ENCODE measurements at places on chromosomes 1 and 21.

GRCh38 chr1:158019171-158019868 lies 25.9 kb downstream of the KIRREL1 start:
- DNase-seq = no peak

DNA sequence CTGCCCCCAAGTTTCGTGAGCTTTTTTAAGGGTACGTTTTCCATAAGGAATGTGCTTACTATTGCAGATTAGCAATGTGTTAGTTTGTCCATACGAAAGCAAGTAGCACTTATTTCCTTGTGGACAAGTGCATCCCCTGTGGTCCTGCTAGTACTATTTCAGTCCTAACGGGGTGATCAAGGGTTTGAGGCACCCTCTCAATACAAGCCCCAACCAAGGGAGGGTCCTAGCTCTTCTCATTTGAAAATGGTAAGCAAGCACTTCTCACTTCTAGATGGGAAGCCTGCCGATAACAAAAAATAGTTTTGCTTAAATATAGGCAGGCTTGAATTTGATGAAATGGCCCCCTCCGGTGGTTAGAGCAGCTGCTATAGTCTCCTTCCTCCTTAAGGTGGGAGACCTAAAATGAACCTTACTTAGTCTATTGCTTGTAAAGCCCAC lies 64.0 kb upstream of the HMCN1 start:
- peak; percentile 15 for DNase-seq

DNA sequence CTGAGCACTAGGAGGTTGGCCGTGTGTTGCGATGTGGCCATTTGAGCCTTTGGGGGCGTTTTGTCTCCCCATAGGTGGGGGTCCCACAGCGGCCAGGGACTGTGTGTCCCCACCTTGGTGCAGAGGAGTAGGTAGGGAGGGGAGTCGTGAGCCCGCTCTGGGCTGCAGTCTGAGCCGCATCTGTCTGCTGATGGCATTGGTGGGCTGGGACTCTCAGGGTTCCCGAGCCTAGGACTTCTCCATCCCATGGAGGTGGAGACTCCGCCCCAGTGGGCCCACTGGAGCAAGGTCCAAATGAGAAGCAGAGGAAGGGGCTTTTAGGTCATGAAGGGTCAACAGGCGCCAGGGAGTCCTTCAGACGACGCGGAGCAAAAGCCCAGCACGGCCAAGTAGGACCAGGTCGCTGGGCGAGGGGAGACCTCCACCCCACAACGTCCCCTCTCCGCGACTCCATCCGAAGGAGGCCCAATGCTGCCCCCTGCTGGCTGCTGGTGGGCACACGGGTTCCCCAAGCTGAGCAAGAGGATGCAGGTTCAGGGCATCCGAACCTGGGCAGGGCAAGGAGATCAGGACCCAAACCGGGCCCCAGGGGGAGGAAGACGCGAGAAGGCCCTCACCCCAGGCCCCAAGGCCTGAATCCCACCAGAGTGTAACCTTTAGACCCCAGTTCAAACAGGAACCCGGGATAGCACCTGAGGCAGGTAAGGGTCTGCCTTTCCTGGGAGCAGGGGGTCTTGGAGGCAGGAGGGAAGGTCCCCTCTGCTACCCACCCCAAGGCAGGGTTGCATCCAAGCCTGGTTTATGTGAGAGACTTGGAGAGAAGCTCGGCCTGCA lies 14.9 kb downstream of the TTC34 start:
- DNase-seq = peak; percentile 67

DNA sequence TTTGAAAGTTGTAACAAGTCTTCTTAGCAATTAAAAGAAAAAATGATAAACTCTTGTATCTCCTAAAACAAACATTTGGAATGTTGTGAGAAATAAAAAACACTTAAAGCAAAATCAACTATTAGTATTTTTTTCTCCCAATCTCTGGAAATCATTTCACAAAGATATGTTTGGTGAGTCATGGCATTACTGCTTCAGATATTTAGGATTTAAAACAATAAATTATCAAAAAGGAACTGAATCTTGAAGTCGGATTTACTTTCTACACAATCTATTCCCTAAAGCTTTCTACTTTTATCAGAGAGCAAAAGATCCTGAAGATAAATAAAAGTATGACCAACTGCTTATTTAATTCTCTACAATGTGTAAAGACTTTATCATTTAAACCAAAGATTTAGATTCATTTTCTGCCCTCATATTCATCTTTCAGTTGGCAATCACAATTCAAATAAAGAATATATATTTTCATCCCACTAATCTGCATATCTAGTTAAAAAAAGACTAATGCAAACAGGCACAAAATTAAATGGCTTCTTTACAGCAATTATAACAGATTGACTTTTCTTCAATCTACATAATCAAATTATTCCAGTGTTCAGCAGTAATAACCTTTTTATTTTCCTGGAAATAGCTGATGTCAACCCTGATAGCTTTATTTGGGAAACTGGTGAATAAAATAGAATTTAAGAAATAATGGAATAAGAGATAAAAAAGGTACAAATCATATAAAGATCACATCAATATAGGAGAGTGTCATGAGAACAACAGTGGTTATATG lies 230.0 kb downstream of the COP1 start:
- no peak for DNase-seq

GRCh38 chr1:47870946-47871676 lies 126.1 kb downstream of the TRABD2B start:
- no peak for DNase-seq
